ENCODE measurements at places on chromosomes 5 and 9. TPM values are rescaled to one million over a fixed set of nuclear protein-coding genes. Genes with fewer than 3 reads are reported as not detected.

DNA sequence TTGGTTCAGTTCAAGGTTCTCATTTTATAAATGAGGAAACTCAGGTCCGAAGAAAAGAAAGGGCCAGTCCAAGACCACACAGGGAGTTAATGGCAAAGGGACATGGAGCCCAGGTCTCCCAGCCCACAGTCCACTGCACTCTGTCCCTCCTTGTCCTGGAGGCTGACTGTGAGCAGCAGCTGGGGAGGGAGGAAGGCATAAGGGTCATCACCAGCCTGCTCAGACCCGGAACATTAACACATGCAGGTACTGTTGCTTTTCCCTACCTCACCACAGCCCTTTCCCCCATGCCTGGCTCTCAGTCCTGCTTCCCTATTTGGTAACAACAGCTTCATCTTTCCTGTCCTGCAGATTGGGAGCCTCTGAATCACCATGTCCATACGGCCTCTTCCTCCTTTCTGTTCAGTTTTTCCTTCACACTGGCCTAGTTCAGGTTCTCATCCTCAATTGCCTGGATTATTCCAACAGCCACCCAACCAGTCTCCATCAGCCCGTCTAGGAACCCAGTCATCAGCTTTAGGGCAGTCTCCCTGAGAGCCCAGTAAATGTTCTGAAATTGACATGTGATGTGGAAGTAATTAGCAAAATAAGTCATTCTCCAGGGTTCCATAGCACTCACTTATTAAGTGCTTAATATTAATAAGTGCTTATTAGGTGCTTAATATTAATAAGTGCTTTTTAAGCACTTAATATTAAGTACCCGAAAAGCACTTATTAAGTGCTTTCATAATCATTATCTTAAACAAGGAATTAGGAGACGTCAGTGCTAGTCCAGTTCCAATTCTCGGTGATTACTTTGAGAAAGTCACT is 4.3 kb downstream of the GPX3 start:
- H3K27ac ChIP-seq = peak overlapping the region; percentile 96
- H3K27me3 ChIP-seq = no peaks in the 10 kb centered on the region
- peaks cover 78% of the 10 kb centered on the region for H3K4me1 ChIP-seq
- DNase-seq = no peak
- peak overlapping the region; percentile 98 for H3K4me3 ChIP-seq

DNA sequence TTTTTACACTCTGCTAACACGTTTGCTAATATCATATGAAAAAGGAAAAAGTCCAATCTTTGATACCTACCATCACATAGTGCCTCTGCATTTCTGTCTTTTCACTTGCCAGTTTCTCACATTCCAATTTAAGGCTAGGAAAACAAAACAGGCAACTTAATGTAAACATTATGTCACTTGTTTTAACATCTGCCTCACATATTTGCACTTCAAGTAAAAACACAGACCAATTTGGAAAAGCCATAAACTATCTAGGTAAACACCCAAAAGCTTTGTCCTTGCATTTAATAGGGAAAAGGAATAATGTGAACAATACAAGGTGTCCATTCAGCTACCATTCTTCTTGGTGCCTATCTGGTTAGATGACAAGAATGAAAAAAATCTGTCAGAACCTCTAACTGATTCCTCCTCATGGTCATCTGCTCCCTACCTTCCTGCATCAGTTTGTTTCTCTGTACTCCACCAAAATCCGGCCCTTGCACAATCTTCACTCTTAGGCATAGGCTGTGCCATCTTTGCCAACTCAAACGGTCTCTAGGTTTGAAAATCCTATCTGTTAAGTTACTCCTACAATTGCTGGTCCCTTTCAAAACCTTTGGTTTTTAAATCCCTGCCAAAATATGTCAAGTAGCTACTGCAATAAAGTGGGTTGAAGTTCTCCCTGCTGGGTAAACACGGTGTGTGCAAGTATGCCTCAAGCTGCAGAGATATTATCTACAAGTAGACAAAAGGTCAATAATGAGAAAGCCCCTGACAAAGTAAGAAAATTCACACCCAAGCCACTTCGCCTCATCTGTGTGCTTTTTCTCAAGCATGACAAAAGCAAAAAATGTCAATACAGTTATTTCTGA is 3.4 kb downstream of the TLE1 start:
- no peaks in the 10 kb centered on the region for H3K27me3 ChIP-seq
- peak overlapping the region; percentile 86 for H3K4me3 ChIP-seq
- peak overlapping the region; percentile 3 for H3K27ac ChIP-seq
- H3K36me3 ChIP-seq = peaks cover 17% of the 10 kb centered on the region

The LCN1 gene
- total RNA-seq = not detected

- no peaks in the 10 kb centered on the region for H3K27me3 ChIP-seq
- no peak overlapping the region for H3K27ac ChIP-seq
- H3K36me3 ChIP-seq = no peaks in the 10 kb centered on the region
- no peak overlapping the region for H3K4me3 ChIP-seq
- no peak for DNase-seq
Measured at GRCh38 chr5:101637599-101637998, 658.5 kb downstream of the SLCO4C1 start.

GRCh38 chr5:68134033-68134668 is 81.4 kb upstream of the PIK3R1 start:
- H3K27me3 ChIP-seq = no peaks in the 10 kb centered on the region
- DNase-seq = no peak
- H3K4me3 ChIP-seq = no peak overlapping the region
- no peaks in the 10 kb centered on the region for H3K4me1 ChIP-seq
- H3K27ac ChIP-seq = no peak overlapping the region
- no peaks in the 10 kb centered on the region for H3K36me3 ChIP-seq

GRCh38 chr5:123681061-123681460 is 169.1 kb downstream of the CSNK1G3 start:
- no peak overlapping the region for H3K27ac ChIP-seq
- no peaks in the 10 kb centered on the region for H3K36me3 ChIP-seq
- no peaks in the 10 kb centered on the region for H3K4me1 ChIP-seq
- H3K27me3 ChIP-seq = no peaks in the 10 kb centered on the region

DNA sequence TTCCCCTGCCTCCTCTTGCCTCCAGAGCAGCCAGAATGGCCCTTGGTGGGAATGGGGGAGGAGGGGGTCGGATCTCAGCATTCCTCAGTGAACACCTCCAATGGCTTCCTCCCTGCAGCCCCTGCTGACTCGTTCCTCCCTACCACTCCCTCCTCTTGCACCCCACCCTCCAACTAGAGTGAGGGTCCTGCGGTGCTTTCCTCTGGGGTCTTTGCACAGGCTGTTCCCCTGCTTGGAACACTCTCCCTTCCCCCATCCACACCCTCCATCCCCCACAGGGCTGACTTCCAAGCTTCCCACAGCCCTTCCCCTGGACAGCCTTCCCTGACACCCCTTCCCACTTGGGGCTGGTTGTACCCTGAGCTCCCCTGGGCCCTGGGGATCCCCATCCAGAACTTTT is 70.4 kb upstream of the NEK6 start:
- no peaks in the 10 kb centered on the region for H3K4me1 ChIP-seq
- no peak overlapping the region for H3K4me3 ChIP-seq
- DNase-seq = no peak
- no peaks in the 10 kb centered on the region for H3K36me3 ChIP-seq
- peaks cover 9% of the 10 kb centered on the region for H3K27me3 ChIP-seq

GRCh38 chr5:168691891-168692290 is 112.7 kb upstream of the PANK3 start:
- H3K36me3 ChIP-seq = no peaks in the 10 kb centered on the region
- DNase-seq = no peak
- no peaks in the 10 kb centered on the region for H3K27me3 ChIP-seq
- no peak overlapping the region for H3K27ac ChIP-seq
- no peaks in the 10 kb centered on the region for H3K4me1 ChIP-seq
- no peak overlapping the region for H3K4me3 ChIP-seq

Data from psoas muscle (tissue), 8 donors.